Endothelial cell (in vitro differentiated cells): ENCODE measurements at places on chromosomes 5 and 9.

DNA sequence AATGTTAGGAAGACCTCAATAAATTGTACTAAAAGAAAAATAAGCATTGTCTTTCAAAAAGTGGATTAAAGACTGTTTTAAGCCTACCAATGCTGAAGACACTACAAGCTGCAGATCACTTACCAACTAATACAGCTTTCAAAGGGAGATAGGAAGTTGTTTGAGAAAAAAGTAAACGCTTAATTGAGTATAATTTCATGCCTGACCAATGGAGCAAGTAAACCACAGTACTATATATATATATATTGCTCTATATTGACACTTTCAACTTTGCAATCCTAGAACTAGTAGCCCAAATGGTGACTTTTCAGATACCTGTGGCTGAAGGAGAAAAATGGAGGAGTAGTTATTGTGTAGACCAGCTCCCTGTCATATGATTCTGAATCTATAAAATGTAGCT lies 85.7 kb downstream of the FREM1 start:
- DNase-seq, result no peak

DNA sequence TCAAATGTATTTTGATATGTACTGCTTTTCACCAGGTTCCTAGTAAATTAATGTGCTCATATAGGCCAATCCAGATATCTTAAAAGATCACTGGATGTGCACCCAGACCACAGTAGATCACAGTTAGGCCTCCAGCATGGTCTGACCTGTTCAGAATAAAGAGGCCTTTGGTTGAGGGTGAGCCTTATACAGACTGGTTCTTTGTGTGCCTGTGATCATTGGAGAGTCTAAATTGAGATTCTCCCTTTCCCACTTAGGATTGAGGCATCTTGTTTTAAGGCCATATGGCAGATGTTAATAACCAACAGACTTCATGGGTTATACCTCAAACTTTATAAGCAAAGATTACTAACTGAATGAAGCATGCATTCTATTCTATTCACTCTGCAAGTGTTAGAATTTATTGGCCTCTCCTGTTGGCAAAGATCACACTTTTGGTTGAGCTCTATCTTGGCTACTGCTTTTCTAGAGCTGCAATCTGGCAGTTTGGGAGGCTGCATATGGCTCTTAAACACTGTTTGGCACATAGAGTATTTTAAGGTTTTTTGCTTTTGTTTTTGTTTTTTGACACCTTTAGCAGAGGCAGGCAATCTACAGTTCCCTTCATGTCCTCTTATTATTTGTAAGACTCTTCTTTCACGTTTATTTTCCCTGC lies 8.5 kb downstream of the CHSY3 start:
- no peak for DNase-seq

GRCh38 chr5:77080905-77081304 lies 6.2 kb downstream of the ZBED3 start:
- no peak for DNase-seq

GRCh38 chr5:101877451-101877850 lies 418.6 kb downstream of the SLCO4C1 start:
- no peak for DNase-seq

- DNase-seq, result no peak
These were observed 43.5 kb downstream of the SH3PXD2B start for GRCh38 chr5:172410662-172411483.

DNA sequence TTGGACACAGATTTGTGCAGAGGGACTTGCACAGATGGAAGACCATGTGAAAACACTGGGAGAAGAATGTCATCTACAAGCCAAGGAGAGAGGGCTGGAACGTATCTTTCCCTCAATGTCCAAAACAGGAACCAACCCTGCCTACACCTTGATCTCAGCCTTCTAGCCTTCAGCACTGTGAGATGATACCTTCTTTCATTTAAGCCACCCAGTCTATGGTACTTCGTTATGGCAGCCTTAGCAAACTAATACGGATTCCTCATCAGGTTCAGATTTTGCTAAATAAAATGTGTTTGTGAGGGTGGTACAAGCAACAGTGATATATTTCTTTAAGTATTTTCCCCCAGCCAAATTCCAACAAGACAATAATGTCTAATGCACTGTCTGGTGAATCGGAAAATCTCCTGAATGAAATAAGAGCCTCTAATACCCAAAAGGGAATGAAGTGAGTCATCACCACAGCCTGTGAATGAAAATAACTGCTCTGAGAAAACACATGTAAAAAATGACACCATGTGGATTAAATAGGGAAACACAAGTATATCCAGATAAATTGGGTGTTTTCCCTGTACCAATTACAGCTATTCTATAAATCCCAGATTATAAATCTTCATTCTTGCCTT lies 182.8 kb upstream of the TARS1 start:
- no peak for DNase-seq

DNA sequence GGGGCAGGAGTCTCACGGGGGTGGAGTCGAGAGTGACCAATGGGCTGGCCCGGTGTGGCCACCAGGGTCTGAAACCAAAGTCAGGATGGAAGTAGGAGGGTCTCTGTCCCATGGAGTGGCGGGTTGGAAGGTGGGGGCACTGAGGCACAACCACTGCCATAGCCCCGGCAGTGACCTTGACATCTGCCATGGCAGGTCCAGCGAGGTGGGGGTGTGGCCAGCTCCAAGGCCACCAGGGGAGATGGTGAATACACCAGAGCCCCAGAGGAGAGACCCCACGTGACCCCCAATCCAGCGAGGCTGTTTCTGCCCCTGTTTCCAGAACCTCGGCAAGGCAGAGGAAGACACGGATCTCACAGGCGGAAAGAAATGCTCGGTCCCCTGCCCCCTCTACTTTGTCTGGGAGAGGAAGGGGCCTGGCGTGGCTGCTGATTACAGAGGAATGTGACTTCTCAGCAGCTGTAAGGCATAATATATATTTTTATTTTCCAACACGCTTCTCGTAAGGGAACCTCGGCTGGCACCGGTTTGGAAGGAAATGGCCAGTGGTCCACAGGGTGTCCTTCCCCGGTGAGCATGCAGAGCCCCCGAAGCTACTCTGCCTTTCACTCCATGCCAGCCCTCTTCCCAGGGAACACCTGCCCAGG lies 105.7 kb upstream of the SARDH start:
- DNase-seq, result no peak

GRCh38 chr5:82640916-82641315 lies 362.8 kb upstream of the RPS23 start:
- DNase-seq, result no peak

DNA sequence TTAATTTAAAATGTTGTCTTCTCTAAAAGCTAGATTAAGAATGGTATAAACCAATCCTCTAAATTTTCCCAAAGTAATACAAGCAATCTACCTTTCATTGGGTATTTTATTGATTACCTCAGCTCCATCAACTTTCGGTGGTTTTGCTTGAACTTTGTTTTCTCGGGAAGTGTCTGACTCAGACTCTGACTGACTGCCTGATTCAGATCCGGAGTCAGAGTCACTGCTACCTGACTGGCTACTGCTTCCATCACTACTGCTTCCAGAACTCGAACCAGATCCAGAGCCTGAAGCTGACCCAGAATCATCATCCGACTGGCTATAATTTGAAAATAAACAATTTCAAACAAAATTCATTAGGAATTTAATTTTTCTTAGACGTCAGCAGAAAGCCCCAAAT lies 24.0 kb downstream of the CHD1 start:
- no peak for DNase-seq

DNA sequence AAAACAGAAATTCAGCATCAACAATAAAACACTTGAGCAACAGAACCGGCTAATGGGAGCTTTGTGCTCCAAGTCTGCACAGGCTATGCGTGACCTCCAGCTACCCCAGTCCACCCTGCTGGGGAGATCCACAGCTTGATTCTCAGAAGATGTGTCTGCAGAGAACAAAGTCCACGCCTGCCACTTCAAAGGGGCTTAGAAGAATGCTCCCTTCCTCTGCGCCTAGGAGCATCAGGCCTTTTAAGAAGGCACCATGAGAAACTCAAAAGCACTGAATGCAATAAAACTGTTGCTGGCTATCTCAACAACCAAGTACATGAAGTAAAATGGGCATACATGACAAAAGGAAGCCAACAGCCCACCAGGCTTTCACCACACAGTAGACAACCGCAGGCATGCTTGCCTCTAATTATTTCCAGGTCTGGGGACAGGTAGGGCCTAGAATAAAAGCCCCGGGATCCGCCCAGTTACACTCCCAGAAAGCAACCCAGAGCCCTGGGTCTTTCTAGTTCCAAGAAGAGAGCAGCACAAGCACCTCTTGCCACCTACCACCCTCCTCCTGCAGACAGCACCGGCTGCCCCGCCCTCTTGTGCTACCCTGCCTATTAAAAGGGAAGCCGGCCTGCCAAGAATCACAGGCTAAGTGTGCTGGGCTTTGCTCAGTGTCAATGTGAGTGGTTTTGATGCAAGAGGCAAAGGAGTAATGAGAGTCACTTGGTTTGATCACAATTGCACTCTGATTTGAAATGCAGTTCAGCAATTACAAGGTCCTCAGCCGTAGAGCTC lies 123.2 kb downstream of the SPOCK1 start:
- no peak for DNase-seq

DNA sequence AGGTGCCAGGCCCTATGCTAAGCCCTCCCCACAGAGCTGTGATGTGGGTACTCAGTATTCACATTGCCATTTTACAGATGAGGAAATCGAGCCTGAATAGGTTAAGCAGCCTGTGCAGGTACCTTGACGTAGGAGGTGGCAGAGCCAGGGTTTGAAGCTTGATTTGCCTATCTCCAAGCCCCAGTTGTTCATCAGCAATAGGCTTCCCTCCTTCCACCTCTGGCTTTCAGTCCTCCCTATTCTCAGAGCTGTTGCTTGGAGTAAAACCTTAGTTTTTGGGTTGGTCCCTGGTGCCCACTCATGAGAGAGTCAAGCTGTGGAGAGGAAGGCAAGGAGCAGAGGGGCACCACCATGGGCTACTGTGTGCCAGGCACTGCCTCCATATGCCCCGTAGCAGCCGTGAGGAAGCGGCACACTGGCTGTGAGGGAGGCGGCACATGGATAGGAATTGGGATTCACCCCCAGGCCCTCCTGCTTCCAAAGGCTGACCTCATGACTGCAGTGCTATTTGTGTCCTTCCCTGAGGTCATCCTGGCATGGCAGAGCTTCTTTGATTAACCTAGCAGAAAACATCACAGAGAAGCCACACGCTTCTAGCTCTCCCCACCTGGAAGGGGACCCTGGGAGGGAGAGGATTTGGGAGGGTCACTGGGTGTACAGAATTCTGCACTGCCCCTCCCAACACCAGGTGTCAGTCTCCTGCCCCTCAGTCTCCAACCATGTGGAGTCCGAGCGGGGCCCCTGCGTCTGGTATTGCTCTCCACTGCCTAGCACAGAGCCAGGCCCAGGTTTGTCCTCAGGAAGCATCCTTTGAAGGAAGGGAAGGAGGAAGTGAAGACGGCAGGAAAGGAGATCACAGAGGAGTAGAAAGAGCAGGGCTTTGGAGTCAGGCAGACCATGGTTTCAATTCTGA lies 109.8 kb downstream of the RGS3 start:
- no peak for DNase-seq

DNA sequence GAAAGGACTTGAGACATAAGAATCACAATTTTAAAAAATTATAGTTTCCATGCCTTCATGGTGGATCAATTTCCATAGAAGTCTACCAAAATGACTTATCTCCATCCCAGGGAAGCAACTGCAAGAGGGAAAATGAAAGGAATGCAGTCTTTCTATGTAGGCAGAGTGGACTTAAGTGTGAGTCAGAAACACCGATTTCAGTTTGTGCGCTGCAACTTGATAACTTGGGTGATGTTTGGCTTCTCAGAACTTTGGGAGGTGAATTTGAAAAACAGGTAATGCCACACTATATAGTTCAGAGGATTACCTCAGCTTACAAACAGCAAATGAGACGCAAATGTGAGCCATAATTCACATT lies 708 bp upstream of the CSNK1G3 start:
- no peak for DNase-seq

DNA sequence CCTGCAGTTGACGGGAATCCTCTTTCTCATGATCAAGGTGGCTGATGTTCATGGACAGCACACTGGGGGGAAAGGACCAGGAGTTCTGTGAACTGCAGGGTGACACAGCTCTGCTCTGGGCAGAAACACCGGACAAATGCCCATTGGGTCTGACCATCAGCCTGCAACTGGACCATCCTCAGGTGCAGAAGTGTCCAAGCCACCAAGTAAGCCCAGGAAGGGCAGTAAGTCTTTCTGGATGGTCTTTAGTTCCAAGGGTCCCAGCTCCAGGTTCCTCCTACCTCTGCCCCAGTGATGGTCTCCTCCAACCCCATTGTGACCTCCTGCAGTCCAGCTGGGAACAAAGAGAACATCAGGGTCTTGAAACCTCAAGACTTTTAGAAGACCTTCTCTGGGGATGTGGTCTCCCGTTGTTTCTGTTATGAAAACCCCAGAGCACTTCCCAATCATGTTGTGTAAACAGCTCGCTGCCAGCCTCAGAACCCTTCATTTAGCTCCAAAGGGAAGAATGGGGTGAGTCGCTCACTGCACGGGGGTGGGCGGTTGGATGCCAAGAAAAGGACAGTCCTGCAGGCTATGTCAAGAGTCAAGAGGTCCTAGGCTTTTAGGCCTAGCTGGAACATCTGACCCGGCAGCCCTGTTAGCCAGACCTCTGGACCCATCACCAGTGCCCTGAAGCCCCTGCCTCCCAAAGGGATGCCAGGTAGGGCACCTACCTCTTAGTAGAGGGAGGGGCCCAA lies 41.8 kb upstream of the TCF7 start:
- DNase-seq, result no peak
